Right renal pelvis (tissue), 4 donors: ENCODE measurements at places on chromosomes 13 and 19.

GRCh38 chr19:39171479-39172465 lies 25.0 kb upstream of the NCCRP1 start:
- DNase-seq, result no peak

DNA sequence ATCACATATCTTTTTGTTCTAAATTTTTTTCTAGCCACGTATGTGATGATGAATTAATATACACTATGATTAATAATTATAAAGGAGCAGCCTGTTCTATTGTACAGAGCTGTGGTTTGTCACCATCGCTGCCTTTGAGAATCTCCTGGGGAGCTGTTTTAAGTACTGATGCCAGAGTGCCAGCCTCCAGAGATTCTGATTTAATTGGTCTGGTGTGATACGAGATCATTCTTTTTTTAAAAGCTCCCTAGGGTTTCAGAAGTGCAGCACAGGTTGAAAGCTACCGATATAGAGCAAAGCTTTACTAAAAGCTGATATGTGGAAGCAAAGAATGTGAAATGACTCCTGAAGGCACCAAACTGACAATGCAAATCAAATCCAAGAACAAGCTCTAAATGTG lies 314.7 kb downstream of the ITGBL1 start:
- no peak for DNase-seq

GRCh38 chr13:20953245-20953931 lies 50.8 kb upstream of the XPO4 start:
- DNase-seq, result no peak

DNA sequence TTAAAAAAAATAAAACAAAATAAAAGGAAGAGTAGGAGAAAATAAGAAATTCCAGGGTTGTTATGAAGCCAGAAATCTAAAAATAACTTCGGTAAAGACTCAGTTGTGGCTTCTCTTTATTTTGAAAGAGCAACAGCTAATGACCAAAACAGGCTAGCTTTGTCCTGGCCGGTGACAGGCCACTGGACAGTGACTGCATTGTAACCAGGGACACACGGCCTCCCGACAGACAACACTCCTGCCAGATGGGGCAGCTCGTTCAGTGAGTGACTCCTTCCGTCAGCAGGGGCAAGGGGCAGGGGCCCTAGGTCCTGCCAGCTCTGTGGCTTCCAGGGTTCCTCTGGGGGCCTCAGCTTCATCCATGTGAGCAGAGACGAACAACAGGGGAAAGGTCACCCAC lies 173.4 kb downstream of the KATNAL1 start:
- no peak for DNase-seq

- no peak for DNase-seq
Measured at GRCh38 chr13:90443268-90443667, 904.2 kb upstream of the MIR17HG start.

DNA sequence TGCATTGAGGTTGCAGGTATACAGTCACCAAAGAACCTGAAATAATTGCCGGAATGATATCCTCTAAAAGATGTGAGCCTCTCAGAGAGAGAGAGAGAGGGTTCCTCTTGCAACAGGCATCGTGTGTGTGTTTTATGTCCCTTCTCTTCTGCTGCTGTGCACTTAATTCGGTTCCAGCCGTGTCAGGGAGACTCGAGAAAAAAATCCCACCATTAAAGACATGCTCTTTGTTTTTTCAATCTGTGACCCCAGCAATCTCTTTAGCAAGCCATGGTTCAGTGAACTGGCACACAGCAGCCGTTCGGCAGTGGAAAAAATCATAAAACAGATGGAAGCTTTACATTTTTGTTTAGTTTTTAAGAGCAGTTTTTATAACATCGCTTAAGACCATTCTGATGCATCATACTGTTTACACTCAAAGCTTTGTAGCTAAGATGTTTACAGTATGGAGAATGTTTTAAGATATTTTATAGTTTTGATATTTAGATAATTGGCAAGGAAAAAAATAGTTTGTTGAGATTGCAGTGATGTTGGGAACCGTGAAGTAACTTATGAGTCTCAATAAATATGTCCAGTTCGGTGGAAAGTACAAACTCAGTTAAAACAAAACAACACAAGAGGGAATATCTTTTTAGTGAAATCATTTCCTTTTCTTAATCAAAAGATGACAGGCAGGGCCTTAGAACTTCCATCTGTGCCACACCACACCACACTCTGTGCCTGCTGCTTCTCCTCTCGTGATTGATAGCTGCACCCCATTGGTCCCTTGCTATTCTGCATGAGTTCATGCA lies 31.2 kb upstream of the ZNF536 start:
- no peak for DNase-seq

GRCh38 chr19:9406798-9407352 lies 28.5 kb downstream of the ZNF266 start:
- DNase-seq, result peak; percentile 76

- DNase-seq, result no peak
Measured at GRCh38 chr19:18670312-18670711, 13.2 kb upstream of the CRTC1 start.

- DNase-seq, result peak; percentile 84
Measured at GRCh38 chr19:54209811-54210494, 9.3 kb downstream of the RPS9 start.

- no peak for DNase-seq
Measured at GRCh38 chr19:2494447-2495129, 18.7 kb downstream of the GADD45B start.

GRCh38 chr13:27170516-27171243 lies 931 bp downstream of the USP12 start:
- peak; percentile 43 for DNase-seq

- no peak for DNase-seq
Measured at GRCh38 chr19:2524840-2525723, 49.2 kb downstream of the GADD45B start.

- no peak for DNase-seq
Measured at GRCh38 chr13:93225610-93226009, 997 bp upstream of the GPC6 start.

GRCh38 chr19:10748927-10749434 lies 31.1 kb downstream of the DNM2 start:
- no peak for DNase-seq

GRCh38 chr19:55676383-55676782 lies 1.4 kb downstream of the EPN1 start:
- DNase-seq, result no peak

- DNase-seq, result no peak
Measured at GRCh38 chr13:70171151-70171550, 62.9 kb upstream of the KLHL1 start.

- no peak for DNase-seq
Measured at GRCh38 chr13:109627649-109628048, 158.7 kb downstream of the IRS2 start.

GRCh38 chr19:42278452-42279154 lies 9.6 kb downstream of the CIC start:
- DNase-seq, result no peak

DNA sequence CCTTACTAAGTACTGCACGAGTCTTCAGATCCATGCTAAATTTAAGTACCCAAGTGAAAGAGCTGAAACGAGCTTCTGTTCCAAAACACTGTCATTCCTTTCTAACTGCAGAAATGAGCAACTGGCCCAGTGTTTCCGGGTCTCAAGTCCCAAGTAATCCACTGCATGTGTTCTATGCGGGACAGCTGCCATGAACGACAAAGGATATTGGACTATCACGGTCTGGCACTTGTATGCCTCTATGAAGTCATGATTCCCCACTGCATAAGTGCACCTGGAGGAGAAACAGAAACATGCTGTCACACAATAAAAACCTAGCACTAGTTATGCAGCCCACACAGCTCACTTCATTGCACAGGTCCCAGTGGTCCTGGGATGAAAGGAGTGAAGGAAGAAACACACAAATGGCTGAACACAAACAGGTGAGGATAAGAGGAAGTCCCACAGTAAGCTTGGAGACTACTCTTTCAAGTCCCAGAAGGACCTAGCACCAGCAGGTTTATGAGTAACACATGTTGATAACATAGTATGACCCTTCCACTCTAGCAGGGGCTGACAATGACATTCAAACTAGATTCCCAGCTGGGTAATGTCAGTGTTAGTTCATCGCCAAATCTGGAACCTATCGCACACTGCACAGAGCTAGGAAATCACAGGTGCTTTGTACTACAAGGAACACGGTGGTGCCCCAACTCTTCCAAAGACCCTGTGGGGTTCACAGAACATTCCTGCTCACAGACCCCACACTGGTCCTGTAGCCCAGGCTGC lies 11.3 kb downstream of the PCID2 start:
- no peak for DNase-seq

DNA sequence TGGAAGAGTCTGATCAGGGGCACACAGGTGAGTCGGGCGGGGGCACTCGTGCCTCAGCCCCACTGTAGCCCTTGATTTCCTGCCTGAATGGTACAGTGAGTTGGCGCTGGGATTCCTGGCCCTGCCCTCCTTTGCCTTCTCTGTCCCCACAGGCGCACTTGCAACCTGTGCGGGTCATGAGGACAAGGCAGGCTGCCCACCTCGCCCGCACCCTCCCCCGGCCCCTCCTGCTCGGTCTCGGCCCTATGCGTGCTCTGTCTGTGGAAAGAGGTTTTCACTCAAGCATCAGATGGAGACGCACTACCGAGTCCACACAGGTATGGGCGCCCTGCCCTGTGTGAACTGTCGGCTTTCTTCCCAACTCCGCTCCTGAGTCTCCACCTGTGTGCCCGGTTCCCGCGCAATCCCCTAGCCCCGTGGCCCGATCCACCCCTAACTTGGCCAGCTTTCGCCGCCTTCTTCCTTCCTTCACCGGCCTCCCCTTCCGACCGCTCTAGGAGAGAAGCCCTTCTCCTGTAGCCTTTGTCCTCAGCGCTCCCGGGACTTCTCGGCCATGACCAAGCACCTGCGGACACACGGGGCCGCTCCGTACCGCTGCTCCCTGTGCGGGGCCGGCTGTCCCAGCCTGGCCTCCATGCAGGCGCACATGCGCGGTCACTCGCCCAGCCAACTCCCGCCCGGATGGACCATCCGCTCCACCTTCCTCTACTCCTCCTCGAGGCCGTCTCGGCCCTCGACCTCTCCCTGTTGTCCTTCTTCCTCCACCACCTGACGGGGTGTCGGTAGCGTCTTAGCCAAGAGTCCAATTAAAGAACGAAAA lies 1.6 kb upstream of the KMT2B start:
- no peak for DNase-seq

DNA sequence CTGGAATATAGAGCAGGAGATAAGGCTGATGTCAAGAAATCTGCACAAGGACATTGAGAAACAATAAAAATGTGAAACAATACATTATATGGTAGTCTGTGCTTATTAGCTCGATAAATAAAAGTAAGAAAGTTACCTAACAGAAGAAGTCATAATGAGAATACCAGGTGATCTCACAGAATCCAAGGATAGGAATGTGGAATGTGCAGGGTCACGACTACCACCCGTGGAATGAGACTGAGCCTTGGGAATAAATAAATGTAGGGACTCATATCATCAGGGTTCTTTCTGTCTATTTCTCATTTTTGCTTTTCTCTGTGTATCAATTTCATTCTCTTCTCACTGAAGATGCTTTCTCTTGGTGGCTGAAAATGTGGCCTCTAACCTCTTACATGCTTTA lies 26.0 kb upstream of the KBTBD7 start:
- no peak for DNase-seq

- DNase-seq, result no peak
Measured at GRCh38 chr19:50492303-50493052, 15.8 kb upstream of the GARIN5A start.

DNA sequence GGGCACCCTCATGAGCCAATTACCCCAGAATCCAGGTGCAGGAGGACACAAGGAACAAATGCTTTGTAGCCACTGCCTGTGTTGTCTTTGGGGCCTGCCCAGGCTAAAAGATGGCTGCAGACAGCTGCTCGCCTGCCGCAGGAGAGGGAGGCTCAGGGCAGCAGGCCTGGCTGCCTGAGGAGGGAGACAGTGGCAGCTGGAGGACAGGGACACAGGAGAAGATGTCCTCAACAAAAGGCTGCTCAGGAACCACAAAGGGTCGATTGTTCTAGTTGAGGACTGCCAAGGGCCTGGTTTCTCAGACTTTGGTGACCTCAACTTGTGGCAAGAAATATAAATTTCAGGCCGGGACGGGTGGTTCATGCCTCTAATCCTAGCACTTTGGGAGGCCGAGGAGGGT lies 7.6 kb downstream of the SIRT2 start:
- no peak for DNase-seq

DNA sequence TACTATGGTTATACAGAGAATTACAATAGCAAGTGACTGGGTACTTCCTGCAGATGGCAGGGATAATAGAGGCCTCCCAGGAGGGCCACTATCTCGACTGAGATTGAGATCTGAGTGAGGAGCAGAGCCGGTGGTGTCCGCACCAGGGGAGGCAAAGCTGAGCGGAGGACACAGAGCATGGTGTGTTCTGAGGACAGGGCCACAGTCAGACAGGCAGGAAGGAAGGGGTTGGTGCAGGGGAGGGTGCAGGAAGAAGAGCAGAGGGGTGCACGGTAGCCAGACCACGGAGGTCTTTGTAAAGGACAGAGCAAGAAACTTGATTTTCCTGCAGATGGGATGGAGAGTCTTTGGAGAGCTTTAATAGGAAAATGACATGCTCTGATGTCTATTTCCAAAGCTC lies 152.4 kb downstream of the SHISA2 start:
- no peak for DNase-seq

DNA sequence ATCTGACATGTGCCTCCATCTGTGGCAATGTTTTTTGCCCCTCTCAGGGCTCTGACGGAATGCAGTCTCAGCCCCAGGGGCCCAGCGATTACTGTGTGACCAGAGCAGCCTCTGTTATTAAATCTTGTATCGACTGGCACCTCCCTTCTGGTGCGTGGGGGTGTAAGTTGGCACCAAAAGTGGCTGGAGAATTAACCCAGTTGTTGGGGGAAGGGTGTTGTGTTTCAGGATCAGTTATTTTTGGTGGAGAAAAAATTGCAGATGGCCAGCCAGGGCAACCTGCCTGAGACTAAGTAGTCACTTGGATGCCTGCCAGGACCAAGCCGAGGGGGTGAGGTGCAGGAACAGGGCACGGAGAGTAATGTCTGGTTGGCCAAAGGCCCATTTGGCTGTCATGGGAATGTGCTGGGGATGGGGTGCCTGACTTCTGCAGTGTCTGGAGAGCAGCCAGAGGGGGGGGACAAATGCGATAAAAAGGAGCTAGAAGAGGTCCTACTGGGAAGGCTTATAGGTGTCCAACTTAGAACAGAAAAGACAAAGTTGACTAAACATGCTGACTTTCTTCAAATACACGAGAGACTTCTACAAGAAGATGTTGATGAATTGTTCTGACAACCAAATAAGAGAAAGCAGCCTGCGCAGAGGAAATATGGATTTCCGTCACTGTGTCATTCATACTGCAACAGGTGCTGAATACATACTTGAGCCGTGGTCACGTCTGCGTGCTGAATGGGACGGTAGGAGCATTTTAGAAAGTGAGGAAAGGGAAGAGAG lies 69.8 kb downstream of the SIAH3 start:
- DNase-seq, result no peak
